Parietal lobe (tissue), 2 donors: ENCODE measurements at places on chromosomes 5 and 9. TPM values are rescaled to one million over a fixed set of nuclear protein-coding genes. Genes with fewer than 3 reads are reported as not detected.

Gene GPX3
- total RNA-seq: 17.5 TPM

Gene EQTN
- 8.1 TPM for total RNA-seq

Gene FCN1
- 0.31 TPM for total RNA-seq

Gene IFNA5
- not detected for total RNA-seq

Gene SLC6A7
- total RNA-seq: 1.9 TPM

Gene CCNO
- total RNA-seq: not detected

Gene PCDHGB2
- total RNA-seq: 21.9 TPM

Gene PCDHGA4
- total RNA-seq: 21.6 TPM

Gene DMRTA1
- 0.63 TPM for total RNA-seq

Gene PIP5K1B
- 7.8 TPM for total RNA-seq

Gene PRRT1B
- total RNA-seq: not detected

Gene ROPN1L
- total RNA-seq: 2.2 TPM
